Panc1 (cell line): ENCODE measurements at places on chromosomes 3 and 15. TPM values are rescaled to one million over a fixed set of nuclear protein-coding genes. Genes with fewer than 3 reads are reported as not detected.

Gene STAC
- 18.8 TPM for total RNA-seq

Gene GPR160
- 0.18 TPM for total RNA-seq

Gene GREM1
- 0.41 TPM for total RNA-seq

Gene CNTN6
- not detected for total RNA-seq

Gene CMTM8
- total RNA-seq: 9.8 TPM

Gene KNG1
- total RNA-seq: 0.23 TPM

Gene TGM4
- total RNA-seq: 0.46 TPM

Gene INKA1
- total RNA-seq: 2.2 TPM

Gene PIGZ
- 6.3 TPM for total RNA-seq
